T-helper 17 cell (primary cell): ENCODE measurements at places on chromosomes 1 and 21. TPM values are rescaled to one million over a fixed set of nuclear protein-coding genes. Genes with fewer than 3 reads are reported as not detected.
A peak's percentile ranks its signal among the peaks of the same experiment; 100 is the strongest.

The LYPD8 gene
- total RNA-seq: not detected

DNA sequence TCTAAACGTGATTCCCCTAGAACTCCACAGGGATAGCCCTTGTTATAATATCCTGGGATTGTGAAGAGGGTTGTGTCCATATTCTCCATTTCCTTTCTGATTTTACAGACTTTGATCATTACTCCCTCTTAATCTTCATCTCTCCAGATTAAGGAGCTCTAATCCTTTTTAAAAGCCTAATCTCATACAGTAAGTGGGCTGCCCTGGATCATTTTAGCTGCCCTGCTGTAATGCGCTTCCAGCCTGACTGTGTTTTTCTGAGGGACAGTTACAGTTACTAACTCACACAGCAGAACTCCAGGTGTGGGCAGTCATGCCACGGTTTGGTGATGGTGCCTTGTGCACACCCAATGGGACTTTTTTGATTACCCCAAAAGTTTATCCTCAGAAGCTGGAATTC lies 33.5 kb downstream of the PROX1 start:
- DNase-seq: no peak

DNA sequence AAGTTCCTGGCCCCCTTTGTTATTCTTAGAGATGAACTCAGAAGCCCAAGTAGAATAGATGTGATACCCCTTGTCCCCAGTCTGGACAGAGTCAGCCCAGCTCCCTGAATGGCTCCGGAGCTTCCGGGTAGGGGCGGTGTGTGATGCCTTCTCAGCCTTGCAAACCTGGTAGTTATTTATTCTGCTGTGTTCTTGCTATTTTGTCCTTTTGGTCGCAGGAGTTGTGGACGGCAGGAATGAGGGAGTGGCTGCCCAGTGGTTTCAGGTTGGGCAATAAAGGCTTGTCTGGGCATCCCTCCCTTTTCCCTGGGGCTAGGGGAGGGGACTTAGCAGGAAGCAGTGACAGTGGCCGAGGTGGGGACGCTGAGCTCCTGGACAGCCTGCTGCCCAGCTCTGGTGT lies 2.8 kb downstream of the PTPRU start:
- no peak for DNase-seq

The HCRTR1 gene
- not detected for total RNA-seq

GRCh38 chr1:206144605-206145004 lies 27.4 kb upstream of the AVPR1B start:
- DNase-seq: no peak

GRCh38 chr1:114229368-114229767 lies 75.7 kb upstream of the SYT6 start:
- DNase-seq: no peak

- DNase-seq: peak; percentile 100
These were observed 395 bp upstream of the ENO1 start for GRCh38 chr1:8878698-8879463.

GRCh38 chr21:42636520-42637266 lies 16.7 kb upstream of the PDE9A start:
- no peak for DNase-seq

DNA sequence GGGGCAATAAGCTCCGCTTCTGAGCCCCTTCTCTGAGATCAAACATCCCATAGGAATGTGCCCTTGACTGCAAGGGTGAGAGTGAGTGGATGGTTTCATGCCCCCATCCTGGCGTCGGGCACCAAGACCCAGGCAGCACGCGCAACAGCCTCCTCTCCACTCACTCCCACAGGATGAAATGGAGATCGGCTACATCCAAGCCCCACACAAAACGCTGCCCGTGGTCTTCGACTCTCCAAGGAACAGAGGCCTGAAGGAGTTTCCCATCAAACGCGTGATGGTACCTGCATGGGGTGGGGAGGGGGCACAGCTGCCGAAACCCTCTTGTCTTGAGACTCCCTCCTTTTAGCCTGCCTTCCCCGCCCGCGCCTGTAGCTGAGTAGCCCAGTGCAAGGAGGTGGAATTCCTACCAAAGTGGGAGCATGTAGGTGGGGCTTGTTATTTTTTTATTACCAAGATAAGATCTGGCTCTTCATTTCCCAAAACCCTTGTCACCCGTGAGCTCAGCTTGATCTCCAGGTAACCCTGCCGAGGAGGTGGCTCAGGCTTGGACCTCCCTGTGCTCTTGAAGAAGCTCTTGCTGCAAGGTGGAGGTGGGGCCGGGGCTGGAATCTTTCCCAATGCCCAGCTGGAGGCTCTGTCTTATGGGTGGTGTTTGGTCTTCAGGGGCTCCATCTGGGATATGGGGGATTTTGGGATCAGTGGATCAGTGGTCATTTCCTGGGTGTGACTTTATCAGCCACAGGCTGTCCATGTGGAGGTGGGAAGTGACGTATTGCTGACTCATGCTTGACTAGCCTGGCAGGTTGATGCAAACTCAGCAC lies 24.0 kb upstream of the PADI6 start:
- DNase-seq: no peak

- DNase-seq: no peak
These were observed 6.9 kb upstream of the SPOCD1 start for GRCh38 chr1:31822766-31823165.

The FOXJ3 gene
- total RNA-seq: 89.1 TPM

- peak; percentile 38 for DNase-seq
These were observed 22.8 kb downstream of the LHX4 start for GRCh38 chr1:180252638-180253536.

The FAM72A gene
- not detected for total RNA-seq

DNA sequence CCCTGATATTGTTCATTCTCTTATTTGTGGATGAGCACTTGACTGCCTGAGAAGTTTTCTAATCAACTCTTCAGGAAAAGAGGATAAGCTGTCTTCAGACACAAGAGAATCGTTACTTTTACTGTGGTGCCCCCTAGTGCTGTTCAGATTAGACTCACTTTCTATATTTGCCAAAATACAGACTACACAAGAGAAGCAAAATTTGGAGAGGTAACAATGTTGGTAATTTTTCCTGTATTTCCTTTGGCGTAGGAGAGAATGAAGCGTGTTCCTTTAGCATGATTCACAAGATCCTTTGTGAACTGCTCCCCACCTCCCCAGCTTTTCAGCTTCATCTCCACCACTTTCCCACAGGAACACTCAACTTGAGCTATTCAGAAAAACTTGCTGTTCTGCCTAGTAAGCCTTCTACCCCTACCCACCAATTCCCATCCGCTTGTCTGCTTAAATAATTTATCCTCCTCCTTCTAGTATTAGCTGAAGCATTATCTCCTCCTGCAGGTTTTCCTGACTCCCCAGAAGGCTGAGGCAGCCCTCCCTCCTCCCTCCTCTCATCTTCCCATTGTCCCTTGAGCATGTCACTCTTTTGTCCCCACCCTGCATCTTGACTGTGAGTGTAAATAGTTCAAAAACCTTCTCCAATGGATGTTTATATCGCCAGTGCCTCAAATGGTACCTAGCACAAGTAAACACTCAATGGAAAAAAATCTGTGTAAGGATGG lies 4.5 kb downstream of the TNFSF4 start:
- no peak for DNase-seq

The TNNI3K gene
- total RNA-seq: not detected

GRCh38 chr21:42648606-42649005 lies 4.8 kb upstream of the PDE9A start:
- no peak for DNase-seq

DNA sequence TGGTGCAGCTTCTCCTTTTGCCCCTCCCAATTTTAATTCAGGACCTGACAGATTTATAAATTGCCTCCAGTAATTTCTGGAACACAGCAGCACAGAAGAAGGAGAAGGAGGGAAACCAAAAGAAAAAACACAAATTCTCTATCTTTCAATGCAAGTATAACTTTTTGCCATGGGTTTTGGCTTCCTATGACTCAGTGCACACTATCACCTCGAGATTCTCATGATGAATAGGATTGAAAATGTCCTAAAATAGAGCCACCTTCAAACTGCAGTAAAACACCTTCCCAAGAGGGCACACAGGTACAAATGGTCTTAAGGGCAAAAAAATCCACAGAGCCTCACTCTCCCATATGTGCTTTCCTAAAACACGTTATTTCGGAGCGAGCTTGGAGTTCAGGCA lies 113.6 kb downstream of the HLCS start:
- no peak for DNase-seq

GRCh38 chr1:31938184-31938975 lies at the start of gene PTP4A2:
Gene PTP4A2, minus strand, starts transcription at chr1:31938368. Its CDS starts 19,303 bp downstream, at chr1:31919065.
- DNase-seq: peak; percentile 77

GRCh38 chr1:156025876-156026275 lies 5.1 kb upstream of the SSR2 start:
- peak; percentile 17 for DNase-seq

- DNase-seq: no peak
These were observed 2.3 kb upstream of the GADD45A start for GRCh38 chr1:67682659-67683197.

The MARK1 gene
- total RNA-seq: 0.10 TPM

DNA sequence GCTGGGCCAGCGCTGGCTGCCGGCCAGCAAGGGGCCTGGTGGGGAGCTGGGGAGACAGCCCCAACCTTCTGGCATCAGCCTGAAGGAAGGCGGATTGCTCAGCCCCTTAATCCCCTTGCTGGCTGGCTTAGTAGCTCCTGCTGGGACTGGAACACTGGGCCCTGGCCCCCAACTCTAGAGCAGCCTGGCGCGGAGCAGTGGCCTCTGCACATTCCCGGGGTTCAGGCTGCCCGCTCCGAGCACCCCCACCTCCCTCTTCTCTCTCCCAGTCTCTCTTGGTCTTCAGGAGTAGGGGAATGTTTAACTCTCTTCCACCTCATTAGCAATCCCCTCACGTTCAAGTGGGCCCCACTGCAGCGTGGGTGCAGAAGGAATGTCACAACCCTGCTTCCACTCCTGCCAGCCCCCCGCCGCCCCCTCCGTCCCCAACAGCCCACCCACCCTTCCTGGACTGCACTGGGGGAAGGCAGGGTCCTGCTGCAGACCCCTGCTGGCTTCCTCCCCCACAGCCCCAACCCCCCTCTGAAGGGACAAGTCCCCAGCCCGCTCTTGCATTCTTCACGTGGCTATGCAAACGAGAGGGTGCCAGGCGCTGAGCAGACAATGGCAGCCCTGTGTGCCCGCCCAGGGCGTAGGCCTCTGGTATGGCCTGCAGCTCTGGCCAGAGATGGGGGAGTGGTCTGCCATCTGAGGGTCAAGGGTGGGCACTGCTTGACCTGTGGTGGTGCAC lies 980 bp upstream of the CLDN19 start:
- no peak for DNase-seq

The PTGFR gene
- total RNA-seq: not detected

GRCh38 chr1:64578270-64578973 lies 108.5 kb downstream of the CACHD1 start:
- no peak for DNase-seq

DNA sequence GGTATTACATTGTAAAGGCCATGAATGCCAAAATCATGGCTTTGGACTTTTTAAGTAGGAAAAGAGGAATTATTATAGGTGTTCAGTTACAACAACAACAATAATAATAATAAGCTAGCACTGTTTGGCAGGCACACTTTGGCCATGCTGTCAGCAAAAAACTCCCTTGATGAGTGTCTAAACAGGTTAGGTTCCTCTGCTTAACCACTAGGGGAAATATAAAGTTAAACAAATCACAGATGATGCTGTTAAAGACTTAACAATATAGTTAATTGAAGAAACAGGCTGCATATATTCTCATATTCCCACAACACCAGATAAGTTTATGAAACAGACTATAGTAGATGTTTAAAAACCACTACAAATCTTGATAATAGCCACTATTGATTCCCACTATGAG lies 46.4 kb downstream of the RGS21 start:
- no peak for DNase-seq

DNA sequence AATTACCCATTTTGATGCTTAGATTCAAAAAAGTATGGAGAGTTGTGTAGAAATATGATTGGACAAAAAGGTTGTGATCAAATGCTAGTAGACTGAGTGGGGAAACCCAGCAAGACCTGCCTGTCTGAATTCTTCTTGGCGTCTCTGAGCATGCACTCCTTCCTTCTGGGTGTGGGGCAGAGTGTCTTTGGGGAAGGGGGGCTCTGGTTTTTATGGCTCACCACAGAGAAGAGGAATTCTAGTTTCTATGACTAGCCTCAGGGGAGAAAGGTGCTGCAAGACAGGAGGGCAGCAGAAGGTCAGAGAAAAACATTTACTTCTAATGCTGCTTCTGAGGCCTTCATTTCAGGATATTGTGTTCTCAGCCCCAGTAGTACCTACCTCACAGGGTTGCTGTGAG lies 33.9 kb upstream of the PIGC start:
- no peak for DNase-seq

The CLIC6 gene
- 0.10 TPM for total RNA-seq

DNA sequence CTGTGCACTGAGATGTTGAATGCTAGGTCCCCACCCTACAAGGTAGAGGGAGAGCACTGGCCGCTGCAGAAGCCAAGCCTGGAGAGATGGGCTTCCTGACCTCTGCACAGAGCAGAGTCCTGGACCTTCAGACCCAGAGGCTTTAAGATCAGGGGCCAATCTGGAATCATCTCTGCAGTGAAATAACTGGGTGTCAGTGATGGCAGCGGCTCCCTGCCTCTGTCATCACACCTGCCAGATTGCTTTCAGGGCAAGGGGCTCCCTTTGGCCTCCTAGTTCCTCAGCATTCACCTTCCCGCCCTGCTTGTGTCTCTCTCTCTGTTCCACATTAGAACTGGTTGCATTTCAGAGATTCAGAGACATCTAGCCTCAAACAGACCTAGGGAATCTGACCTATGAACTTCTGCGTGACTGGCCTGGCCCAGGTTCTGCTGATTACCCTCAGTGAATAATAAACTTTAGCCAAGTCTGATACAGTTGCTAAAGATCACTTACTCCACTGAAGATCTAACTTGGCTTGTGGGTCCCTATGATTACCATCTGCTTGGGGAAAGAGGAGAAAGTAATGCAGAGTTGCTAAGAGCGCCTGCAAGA lies 87.8 kb downstream of the ATP1A1 start:
- DNase-seq: no peak

GRCh38 chr1:114597949-114598348 lies 16.5 kb upstream of the BCAS2 start:
- no peak for DNase-seq

The HSD3B2 gene
- not detected for total RNA-seq

DNA sequence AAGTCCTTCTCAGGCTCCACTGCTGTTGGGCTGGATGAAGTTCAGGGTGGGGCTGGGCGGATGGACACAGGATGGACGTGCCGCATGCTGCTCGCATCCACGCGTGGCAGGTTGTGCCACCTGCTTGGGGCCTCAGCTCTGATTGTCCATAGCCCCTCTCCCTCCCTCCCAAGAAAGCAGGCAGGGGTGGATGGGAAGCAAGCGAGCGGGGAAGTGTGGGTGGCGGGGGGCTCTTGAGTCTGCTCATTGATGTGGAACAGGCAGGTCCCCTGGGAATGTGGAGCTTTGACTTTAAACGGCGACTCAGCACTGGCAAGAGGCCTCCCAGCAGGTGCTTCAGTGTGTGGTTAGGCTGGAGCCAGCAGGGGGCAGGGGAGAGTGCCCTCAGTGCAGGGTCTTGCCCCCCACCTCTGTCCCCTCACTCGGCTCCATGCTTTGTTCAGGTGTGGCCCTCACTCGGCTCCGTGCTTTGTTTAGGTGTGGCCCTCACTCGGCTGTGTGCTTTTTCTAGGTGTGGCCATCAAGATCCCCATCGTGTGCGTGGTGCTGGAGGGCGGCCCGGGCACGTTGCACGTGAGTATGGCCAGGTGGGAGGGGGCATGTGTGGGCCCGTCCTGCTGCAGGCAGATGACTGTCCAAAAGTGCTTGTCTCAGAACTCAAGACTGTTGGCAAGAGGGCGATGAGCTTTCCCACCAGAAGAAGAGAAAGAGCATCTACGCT lies 23.9 kb downstream of the TRPM2 start:
- DNase-seq: no peak

The CGN gene
- total RNA-seq: 0.75 TPM
